PC-9 (cell line): ENCODE measurements at places on chromosomes 12 and 14.

- no peak for DNase-seq
These were observed 824 bp upstream of the TARBP2 start for GRCh38 chr12:53500142-53500775.

DNA sequence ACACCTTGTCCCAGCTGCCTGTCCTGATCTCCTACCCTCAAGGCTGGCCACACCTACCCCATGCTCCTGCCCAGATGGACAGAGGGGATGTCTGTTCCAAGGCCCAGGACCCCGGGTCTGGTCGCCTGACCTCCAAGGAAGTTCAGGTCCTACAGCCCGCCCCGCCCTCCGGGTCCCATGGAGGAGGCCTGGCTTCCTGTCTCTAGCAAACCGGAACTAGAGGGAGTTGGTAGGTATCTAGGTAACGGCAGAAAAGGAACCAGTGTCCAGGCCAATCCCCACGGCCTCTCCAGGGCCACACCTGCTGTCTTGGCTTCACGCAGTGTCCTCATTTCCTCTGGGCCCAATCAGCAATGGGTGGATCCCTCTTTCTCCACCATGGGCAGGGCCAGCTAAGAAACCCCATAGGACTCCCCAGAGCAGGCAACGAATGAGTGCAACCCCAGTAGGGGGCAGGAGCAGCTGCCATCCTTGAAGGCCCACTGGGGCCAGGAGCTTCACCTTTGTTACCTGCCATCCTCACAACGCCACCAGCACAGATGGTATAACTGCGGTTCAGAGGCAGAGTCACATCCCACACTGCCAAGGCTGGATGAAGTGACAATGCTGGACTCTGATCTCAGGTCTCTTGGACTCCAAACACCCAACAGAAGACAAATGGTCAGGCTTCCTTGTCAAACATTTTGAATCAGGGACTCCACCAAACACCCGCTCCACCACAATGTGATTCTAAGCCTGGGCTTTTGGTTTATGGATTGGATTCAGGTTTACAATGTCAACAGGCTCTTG is 25.1 kb upstream of the RPLP0 start:
- no peak for DNase-seq

DNA sequence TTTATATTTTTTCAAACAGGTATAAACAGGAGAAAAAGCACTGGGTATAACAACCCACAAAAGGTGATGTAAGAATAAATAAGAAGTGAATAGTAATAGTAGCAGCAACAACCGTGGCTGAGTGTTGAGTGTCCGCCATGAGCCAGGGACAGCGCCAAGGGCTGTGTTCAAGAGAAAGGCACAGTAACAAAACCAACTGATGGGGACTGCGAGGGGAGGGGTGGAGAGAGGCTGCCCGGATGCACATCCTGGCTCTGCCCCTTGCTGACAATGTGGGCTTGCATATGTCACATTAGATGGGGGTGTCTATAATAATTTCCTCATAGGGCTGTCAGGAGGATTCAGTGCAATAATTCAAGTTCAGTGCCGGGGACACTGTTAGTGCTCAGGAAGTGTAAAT is 912.4 kb downstream of the VRK1 start:
- DNase-seq, result no peak

DNA sequence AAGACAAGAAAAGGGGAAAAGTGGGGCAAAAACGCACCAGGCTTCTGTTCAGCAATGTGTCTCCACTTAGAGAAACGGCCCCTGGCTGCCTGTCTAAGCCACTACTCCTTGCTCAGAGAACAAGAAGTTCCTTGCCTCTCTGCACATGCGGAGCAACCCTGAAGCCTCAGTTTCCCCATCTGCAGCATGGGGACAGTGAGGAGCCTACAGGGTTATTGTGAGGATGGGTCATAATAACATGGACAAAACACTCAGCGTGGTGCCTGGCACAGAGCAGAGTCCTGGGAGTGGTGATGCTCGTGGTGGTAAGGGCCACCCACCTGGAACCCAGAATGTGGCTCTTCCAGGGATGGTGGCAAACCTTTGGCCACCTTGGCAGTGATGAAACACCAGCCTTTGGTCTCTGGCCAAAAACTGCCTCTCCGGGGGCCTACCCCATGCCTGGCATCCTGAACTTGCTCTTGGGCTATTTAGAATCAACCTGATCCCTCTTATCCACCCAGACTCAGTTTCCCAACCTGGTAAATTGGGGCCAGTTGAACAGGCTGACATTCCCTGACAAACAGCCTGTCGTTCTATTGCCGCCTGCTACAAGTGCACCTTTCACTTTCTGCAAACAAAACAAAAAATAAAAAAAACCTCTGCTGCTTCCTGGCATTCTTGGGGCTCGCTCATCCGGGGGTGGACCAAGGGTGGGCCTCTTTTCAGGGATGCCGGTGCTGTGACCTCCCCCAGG is 56.5 kb upstream of the DLK1 start:
- DNase-seq, result no peak

- DNase-seq, result no peak
These were observed 49.0 kb upstream of the MSRB3 start for GRCh38 chr12:65229441-65229840.

DNA sequence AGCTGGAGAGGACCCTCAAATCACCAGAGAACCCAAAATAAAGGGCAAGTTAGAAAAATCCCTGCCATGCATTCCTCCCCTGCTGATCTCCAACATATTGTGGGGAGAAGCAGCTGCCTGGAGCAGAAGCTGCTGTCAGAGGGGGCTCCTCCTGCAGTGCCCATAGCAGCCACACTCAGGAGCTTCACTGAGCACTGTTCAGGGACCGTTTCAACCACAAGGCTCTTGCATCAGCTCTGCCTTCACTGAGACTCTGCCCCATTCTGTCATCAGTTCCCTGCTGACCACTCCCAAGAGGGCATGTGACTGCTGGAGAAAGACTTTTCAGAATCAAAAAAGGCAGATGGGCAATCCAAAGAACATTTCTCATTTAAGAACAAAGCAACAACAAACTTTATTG is 392.7 kb downstream of the GALC start:
- no peak for DNase-seq

DNA sequence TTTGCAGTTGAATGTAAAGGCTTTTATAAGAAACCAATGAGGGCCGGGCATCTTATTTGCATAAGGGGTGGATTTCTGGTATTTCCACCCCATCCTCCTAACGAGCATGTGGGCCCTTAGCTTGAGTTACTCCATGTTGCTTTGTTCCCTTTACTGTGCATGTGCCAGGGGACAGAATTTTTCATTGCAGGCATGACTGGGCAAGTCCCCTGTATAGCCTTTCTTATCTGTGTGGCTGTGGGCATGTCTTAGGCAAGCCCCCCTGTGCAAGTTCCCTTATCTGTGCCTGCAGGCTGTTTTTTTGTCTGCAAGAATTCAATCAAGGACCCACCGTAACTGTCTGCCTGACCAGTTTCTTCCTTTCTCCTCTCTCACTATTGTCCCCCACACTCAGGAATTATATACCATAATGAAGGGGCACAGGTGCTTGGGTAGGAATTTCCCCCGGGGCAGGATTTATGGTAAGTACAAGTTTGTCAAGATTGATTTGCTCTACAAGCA is 152.2 kb upstream of the CNOT2 start:
- no peak for DNase-seq
